ENCODE measurements at places on chromosomes 3 and 15.

- no peak for DNase-seq
Observed at GRCh38 chr15:42482701-42483100, 8.2 kb downstream of the ZNF106 start.

DNA sequence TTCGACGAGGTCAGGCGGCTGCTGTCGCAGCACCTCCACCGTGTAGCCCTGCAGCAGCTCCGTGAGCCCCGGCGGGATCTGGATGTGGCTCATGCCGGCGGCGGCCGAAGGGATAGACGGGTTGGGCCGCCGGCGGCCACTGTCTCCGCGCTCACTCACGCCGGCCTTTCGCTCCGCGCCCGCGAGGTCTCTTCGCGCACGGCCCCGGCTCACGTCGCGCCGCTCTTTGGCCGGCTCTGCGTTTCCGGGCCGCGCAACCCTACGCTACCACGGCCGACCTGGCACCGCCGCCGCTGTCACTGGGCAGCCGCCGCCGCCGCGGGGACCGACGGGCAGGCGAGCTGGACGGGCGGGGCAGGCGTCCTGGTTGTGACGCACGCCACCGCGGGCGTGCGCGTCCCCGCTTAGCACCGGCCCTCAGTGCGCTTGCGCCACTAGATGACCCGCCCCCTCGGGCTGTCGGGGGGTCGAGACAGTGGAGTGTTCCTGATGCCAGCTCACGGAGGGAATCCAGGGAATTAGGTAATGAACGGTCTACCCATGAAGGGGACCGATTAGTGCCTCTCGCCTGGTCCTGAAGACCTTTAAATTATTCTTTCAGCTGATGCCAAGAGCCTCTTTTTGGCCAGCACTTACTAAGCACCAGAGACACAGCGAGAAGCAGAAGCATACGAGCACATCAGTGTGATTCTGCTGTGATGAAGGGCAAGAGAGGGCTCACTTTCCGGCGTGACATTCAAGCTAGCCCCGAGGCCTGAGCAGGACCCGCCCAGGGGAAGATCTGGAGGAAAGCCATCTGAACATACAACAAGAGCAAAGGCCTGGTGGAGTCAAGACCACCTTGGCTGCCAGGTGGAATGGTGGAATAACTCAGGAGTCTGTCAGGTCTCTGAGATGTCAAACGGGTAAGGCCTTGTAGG, at the start of gene PRKAR2A:
Gene PRKAR2A (minus strand): TSS at position 371 of the 920 bp plus-strand sequence. CDS start 278 bp downstream, at position 93.
- peak; percentile 72 for DNase-seq

- DNase-seq = no peak
Observed at GRCh38 chr3:141400073-141400971, 32.0 kb downstream of the ZBTB38 start.

DNA sequence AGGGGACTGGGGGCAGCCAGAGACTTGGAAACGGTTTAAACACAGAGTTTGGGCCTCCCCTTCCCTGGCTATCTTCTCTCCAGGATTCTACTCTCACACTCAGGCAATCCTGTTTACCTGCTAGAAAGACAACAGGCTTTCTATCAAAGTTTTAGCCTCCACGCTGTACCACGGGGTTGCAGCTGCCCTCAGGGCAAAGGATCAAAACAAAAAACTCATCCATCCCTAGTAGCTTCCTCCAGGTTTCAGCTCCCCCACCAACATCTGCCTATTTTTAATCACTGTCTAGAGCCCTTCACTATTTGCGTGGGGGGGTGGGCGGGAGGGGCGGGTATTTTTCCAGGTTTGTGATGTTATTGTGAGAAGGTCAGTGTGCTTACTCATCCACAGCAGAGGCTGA, 286.8 kb upstream of the TRIM42 start:
- no peak for DNase-seq

- DNase-seq = no peak
Observed at GRCh38 chr3:52434491-52435115, 10.3 kb downstream of the SEMA3G start.

DNA sequence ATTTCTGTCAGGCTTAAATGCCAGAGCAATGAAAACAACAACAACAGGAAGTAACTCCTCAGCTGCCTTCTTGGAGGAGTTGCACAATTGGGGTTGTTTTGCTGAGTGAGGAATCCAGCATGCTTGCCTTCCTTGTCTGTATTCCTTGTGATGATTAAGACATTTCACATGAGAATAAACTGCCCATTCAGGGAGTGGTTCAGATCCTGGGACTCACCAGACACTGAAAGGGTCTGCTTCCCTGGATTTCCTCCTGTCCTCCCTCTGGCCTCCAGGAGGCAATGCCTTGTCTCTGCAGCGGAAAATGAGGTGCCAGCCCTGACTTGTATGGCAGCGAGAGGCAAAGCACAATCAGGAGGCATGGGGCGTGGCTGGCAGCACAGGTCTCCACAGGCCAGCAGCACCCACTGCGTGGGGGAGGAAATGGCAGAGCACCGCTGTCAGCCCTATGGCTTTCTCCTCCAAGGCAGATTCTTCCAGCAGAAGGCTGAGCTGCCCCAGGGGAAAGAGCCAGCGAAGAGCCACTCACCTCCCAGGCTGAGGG, 41.5 kb downstream of the RBP2 start:
- no peak for DNase-seq

- no peak for DNase-seq
Observed at GRCh38 chr15:88472225-88472624, 4.7 kb downstream of the MRPS11 start.

GRCh38 chr3:10145685-10146084, 4.1 kb downstream of the VHL start:
- DNase-seq = no peak

- DNase-seq = no peak
Observed at GRCh38 chr3:65828706-65829105, 210.0 kb downstream of the MAGI1 start.

GRCh38 chr3:39276746-39277145, 3.1 kb downstream of the CX3CR1 start:
- DNase-seq = no peak

DNA sequence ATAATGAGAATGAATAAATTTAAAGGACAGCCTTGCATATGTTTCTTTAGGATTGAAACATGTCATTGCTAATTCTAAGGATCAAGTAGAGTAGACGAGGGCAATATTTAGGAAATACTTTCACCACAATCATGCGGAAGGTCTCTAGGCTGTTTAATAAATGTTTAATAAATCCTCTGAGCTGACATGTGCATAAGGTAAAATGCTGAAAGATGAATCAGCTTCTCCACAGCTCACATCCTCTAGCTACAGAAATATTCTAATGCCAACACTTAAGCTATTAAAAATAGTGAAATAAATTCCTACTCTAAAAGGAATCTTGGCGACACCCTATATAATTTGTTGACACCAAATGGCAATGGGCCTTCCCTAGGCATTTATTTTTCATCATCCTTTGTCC, 407.3 kb downstream of the TBL1XR1 start:
- DNase-seq = no peak

GRCh38 chr15:90456236-90456635, 68.2 kb downstream of the IQGAP1 start:
- DNase-seq = no peak

- DNase-seq = no peak
Observed at GRCh38 chr15:29205186-29205585, 64.4 kb downstream of the NSMCE3 start.

- DNase-seq = no peak
Observed at GRCh38 chr15:82805994-82806406, at the start of gene FSD2. FSD2 (minus strand) TSS chr15:82806069; CDS start chr15:82787390, 18,679 bp downstream.

GRCh38 chr3:177606891-177607290, 409.6 kb upstream of the TBL1XR1 start:
- DNase-seq = no peak

DNA sequence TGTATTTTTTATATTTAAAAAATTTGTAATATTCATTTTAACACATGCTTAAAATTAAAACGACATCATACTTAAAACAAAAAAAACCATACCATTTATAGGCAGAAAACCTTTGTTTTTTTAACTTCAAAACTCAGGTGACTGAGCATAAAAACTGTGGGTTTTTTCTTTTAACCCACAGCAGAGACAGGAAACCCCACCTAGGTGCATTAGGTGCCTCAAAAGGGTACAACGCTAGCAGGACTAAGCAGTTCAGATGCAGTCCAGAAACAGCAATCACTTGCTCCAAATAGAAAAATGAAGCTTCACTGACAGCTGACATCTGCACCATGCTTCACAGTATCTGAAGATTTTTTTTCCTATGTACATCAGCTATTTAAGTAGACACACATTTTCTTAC, 52.3 kb downstream of the GLB1 start:
- no peak for DNase-seq

GRCh38 chr3:196963631-196963953, 5.0 kb downstream of the PIGZ start:
- DNase-seq = no peak

DNA sequence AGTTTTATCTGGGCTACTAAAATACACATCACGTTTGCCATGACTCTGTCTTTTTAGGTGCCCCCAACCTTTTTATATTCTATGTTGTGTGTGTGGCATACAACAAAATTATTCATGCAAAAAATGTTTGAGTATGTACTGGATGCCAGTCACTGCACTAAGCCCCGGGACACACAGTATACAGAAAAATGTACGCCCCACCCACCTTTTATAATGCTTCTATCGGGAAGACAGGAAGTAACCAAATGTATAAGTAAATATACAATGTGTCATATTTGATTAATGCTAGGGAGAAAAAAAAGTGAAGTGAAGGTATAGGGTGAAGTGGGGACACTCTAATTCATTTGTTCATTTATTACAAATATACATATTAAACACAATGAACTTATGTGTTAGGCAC, 503.4 kb upstream of the MDFIC2 start:
- DNase-seq = no peak

DNA sequence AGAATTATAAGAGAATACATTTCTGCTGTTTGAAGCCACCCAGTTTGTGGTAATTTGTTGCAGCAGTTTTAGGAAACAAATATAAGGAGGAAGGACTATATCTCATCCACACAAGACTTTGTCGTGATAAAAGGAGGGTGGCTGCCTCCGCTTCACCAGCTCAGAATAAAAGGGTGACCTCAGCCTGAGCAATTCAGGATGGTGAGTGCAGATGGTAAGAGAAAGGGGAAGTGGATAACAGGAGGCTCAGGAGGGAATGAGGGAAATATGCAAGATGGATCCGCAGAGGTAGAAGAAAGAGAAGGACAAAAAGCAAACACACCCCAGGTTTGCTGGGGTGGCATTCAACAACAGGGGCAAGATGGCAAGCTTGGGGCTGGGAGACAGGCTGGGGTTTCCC, 108.1 kb upstream of the TNFAIP8L3 start:
- no peak for DNase-seq

DNA sequence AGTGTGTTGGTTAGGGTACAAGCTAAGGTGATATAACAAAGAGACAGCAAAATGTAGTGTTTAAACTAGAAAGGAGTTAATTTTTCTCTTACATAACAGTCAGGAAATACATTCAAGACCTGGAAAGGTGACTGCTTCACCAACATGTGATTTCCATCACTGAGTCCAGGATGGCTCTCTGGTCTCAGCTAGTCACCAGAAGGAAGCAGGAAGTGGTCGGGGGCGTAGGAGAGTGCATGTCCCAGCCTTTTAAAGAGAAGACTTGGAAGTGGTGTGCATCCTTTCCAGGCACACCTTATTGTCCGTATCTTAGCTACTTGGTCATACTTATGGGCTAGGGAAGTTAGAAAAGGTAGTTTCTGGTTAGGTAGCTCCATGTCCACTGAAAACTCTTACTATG, 11.1 kb upstream of the UBE2Q2 start:
- no peak for DNase-seq

- no peak for DNase-seq
Observed at GRCh38 chr15:80701676-80702311, 6.7 kb downstream of the ABHD17C start.

- DNase-seq = no peak
Observed at GRCh38 chr3:122461806-122462205, 45.9 kb upstream of the WDR5B start.

GRCh38 chr15:99105514-99106341, 848 bp downstream of the SYNM start:
- DNase-seq = peak; percentile 29

Measured in stimulated activated CD4-positive, alpha-beta T cell treated with anti-CD3 and anti-CD28 coated beads, Interleukin-12 subunit alpha, Interleukin-12 subunit beta, amount 100 ng/mL, for 24 hours (primary cell).